ENCODE measurements at places on chromosomes 11 and 22.

DNA sequence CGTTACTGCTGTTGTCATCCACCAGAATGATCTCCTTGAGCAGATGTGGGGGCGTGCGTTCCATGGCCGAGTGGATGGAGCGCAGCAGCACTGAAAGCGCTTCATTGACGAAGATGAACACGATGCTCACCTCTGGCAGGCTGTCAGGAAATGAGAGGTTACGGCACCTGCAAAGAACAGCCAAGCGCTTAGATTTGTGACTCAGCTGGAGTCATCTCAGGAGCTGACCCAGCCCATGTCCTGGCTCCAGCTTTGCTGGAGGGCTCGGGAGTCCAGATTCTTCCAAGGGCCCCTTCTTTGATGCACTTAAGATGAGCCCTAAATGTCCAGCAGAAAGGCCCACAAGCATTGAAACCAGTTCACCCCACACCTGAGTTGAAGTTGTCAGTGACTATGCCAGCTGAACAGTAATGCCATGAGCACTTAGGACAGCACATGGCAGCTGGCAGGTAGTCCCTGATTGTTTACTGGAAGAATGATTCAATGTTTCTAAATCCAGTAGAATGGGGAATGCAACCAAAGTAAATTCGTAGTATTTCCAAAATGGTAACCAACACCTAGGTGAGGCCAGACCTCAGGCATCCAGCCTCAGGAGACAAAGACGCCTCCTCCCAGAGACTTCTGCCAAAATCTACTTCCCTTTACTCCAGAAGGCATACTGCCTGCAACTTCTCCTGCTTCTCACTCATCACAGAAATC is 79.7 kb upstream of the CSNK2A3 start:
- no peak for DNase-seq

DNA sequence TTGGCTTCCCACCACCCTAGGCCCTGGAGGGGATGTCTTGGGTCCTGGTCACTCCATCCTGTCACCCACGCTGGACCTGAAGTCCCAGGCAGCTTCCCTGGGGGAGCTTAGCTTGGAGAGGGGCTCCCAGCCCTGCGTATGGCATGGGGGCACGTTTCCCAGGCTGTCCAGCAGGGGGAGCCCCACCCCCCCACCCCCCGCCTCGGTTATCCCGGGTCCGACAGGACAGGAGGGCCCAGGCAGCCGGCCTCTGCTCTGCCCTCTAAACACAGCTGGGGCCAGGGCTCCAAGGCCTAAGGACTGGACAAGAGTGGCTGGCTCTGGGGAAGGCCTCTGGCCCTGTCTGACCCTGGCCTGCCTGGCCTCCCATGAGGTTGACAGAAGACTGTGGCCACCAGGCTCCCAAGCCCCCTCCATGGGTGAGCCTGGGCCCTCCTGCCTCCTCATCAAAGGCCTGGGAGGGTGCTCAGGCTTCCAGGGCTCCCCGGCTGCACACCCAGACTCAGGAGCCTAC is 104.8 kb downstream of the NECTIN1 start:
- DNase-seq, result no peak

GRCh38 chr11:123228496-123229163 is 33.6 kb upstream of the CLMP start:
- no peak for DNase-seq

- no peak for DNase-seq
These were observed 3.5 kb downstream of the LARGE2 start for GRCh38 chr11:45926001-45926401.

DNA sequence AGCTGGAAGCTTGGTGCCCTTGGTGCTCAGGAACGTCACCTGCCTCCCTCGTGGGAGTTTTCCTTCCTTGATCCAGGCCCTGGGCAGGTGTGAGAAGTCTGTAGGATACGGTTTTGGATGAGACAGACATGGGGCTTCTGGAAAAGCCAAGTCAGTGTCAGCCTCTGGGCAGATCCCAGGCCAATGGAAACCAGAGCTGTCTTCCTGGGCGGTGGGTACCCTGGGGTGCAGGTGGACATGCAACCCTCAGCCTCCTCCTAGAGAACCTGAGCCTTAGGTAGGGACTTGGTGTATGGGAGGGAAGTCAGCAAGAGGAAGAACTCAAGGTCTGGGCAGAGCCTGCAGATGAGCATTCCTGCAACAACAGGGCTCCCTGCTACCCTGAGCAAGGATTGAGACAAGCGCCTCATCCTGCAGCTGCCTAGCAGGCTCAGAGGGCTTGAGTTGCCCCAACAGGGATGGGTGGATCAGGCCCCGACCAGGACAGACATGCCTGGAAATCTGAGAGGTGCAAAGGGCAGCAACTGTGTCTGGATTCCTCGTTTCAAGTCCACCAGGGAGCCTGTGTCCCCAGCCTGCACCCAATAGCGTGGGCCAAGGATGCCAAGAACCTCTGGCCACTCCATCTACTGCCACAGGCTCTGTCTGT is 37.6 kb upstream of the SYT13 start:
- DNase-seq, result no peak

DNA sequence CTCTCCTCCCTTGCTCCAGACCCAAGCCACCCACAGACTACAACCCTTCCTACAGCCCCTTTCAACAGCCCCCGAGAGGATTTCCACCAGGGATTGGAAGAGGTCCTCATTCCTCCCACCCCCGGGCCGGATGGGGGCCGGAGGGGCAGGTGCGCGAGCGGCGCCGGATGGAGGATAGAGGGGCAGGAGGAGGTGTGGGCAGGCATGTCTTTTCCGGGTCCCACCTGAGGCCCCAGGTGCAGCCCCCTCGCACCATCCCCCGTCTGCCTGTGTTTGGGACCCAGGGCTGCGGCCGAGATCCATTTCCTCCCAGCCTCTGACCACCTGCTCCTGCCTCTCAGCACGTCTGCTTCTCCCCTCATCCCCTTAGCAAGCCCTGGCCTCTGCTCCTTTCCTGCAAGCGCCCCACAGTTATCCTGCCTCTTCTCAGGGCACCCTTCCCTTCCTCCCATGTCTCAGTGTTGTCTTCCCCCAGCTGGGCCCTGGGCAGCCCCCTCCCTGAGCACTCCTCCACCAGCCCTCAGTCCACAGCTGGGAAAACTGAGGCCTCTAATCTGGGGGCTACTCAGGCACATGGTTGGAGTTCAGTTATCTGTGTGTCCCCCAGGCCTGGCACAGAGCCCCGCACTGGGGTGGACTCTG is 19.3 kb upstream of the CBX7 start:
- DNase-seq, result no peak

- DNase-seq, result no peak
These were observed 94.8 kb upstream of the TBCEL start for GRCh38 chr11:120929090-120929489.

- no peak for DNase-seq
These were observed 12.4 kb upstream of the SYN3 start for GRCh38 chr22:33070600-33070999.

- DNase-seq, result no peak
These were observed 2.8 kb upstream of the KCNJ5 start for GRCh38 chr11:128888034-128888985.

DNA sequence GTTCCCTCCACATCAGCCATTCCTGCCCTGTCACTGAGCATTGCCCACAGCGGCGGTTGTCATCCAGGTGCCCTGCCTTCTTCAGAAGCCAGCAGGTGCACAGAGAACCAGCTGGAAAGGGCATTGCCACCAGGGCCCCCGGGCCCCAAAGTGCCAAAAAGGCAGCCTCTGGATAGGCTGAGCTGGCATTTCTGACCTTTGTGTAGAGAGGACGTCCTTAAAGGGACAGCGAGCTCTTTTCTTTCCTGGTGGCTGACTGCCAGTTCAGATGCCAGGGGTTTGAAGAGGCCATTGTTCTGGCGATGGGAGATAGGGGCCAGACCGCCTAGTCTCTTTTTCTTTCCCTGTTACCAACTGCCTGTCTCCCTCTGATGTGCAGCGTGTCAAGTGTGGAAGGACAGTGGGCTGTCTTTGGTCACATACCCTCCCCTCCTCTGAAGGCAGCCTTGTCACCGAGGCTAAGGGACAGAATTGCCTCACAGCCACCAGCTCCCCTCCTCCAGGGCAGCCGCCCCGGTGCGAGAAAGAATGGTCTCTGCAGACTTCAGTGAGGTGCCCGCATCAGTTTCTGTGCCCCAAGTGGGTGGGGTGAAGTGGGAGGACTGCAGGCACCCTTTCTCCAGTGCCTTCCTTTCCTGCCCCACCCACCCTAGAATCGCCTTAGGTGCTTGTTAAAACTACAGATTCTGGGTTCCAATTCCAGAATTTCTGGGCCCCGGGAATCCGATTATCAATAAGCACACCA is 109.6 kb downstream of the SCN3B start:
- no peak for DNase-seq

GRCh38 chr11:68382358-68382998 is 70.1 kb downstream of the LRP5 start:
- DNase-seq, result no peak

DNA sequence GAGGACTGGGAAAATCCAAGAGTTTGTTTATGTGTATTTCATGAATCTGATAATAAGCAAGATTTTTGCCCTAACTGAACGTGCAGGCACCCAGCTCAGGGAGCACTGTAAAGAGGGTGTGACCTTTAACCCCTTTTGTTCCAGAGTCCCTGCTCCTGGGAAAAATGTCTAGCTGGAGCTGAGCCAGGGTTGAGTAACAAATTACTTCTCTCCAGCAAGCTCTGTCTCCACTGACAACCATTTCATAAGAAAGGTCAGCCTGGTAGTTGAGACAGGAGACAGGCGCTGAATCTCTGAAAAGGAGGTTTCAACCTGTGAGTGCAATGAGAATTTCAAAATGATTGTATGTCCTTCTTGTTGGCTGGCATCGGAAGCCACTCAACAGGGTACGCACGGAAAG is 156.4 kb upstream of the NARS2 start:
- DNase-seq, result no peak

DNA sequence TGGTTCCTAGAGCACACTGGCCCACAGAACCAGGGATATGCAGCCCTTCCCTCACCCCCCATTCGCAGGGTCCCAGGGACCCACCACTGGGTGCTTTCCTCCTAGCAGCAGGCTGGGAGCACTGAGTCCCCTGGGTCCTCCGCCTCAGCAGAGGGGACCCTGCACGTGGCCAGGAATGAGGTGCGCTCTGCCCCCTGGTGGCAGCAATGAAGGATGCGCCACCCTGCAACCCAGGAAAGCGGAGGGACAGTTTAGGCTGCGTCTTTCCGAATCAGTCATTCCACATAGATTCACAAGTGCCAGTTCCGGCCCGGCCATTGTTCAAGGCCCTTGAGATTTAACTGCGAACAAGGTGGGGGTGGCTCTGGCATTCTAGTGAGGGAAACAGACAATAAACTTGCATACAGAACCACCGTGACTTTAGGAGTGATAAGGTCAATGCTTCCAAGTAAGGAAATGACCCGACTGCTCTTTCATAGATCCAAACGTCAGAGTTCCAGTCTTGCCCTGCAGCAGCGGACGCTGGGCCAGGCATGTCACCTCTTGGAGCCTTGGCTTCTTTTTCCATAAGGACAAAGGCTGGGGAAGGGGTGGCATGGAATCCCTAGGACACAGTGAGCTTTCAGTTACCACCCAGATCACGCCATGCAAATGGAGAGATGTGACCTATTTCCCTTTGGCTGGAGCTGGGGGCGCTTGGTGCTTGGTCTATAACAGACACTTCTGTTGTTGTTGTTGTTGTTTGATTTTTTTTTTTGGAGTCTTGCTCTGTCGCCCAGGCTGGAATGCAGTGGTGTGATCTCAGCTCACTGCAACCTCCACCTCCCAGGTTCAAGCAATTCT is 7.7 kb downstream of the RIN1 start:
- no peak for DNase-seq

- DNase-seq, result no peak
These were observed 99.3 kb upstream of the GAL start for GRCh38 chr11:68584991-68585524.

GRCh38 chr11:82523141-82523540 is 210.5 kb downstream of the FAM181B start:
- no peak for DNase-seq

- DNase-seq, result no peak
These were observed 14.3 kb downstream of the AMOTL1 start for GRCh38 chr11:94782446-94782845.

- DNase-seq, result no peak
These were observed 364.9 kb downstream of the FAT3 start for GRCh38 chr11:92589512-92589911.

Measured in cortex of kidney (tissue), 1 donor.